ENCODE measurements at places on chromosomes 5 and 9.

- DNase-seq, result no peak
Observed at GRCh38 chr5:15789642-15790041, 289.7 kb downstream of the FBXL7 start.

- DNase-seq, result no peak
Observed at GRCh38 chr9:18601026-18601425, 127.1 kb downstream of the ADAMTSL1 start.

GRCh38 chr5:96776621-96777020, 31.1 kb downstream of the ERAP1 start:
- DNase-seq, result no peak

DNA sequence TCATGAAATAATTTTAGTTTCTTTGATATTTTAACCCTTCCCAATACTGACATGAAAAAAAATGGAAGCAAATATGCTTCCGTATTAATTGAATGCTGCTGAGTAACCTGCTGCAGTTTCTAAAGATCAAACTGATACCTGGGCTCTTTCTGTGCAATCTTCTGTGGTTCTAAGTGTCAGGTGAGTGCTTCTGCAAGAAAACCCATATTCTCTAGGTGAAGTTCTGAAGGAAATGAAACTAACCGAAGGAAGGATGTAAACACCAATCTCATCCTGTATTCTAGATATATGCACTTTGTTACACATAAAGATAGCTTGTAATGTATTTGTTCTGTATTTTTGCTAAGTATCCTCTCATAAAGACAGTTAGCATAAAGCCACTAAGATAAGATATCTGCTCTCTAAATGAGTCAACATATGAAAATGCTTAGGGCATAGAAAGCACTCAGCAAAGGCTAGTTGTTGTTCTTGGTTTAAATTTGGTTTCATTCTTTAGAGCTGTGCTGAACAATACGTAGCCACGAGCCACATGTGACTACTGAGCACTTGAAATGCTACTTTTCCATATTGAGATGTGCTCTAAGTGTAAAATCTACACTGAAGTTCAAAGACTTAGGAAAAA, 52.0 kb downstream of the ITGA2 start:
- DNase-seq, result no peak

DNA sequence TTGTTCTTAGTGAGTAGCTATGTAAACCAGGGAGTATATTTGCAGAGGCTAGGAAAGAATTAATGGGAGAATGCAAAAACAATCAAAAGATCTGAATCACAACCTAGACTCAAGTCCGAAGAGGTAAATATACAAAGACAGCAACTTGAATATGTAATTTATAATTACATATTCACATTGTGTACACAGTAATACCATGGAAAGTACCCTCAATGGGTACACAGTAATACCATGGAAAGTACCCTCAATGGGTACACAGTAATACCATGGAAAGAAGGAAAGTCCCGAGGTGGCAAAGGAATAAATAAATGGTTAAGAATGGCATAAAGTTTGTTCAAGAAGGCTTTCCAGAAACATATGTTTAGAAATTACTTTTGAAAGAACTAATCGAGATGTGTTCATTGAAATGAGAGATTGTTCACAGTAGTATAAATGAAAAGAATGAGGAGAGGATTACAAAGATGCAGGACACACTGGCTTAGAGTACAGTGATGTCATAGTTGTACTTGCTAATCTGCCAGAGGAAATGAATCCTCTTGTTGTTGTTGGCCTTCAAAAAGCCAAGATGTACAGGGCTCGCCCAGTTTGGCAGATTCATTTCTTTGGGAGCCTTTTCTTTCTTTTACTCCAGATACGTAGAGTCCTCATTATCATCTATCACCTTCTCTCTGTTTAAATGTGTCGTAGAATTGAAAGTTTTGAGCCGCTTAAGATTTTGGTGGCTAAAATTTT, 116.0 kb downstream of the UNC13B start:
- DNase-seq, result no peak

- no peak for DNase-seq
Observed at GRCh38 chr9:82680179-82680935, 382.6 kb downstream of the RASEF start.

- no peak for DNase-seq
Observed at GRCh38 chr5:56055859-56056258, 61.1 kb upstream of the IL6ST start.

- no peak for DNase-seq
Observed at GRCh38 chr5:72015103-72015548, 92.1 kb upstream of the MAP1B start.

- no peak for DNase-seq
Observed at GRCh38 chr5:39423331-39423751, 1.4 kb downstream of the DAB2 start.

- DNase-seq, result no peak
Observed at GRCh38 chr9:79166005-79166404, 405.8 kb upstream of the TLE4 start.

DNA sequence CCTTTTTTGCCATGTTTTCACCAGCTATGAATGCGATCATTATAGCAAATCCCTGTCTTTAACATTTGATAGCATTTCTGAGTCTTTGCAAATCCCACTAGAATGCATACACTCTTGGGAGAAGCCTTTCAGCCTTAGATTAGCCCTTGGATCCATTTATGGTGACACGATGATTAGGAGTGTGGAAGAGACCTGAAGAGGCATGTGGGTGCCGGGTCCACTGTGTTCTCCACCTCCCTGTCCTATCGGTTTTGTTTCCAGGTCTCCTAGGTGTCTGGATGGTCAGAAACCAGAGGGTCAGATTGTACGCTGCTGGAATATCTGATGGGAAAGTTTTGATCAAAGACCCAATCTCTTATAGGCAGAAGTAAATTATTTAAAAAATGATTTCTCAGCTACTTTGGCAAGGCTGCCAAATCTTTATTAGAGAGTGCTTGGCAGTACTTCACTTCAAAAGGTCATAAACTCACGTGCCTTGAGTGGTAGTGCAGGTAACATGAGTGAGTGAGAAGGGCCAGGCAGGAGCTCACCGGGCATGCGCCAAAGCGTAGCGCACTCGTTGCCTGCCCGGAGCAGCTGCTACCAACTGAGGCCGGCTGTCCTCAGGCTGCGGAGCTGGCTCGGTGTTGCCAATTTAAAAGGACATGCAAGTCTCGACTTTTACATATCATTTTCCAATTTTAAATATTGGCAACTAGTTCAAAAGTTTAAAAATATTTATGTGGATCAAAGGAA, 51.3 kb downstream of the PCSK5 start:
- DNase-seq, result no peak

GRCh38 chr5:5781335-5781734, 358.9 kb downstream of the ICE1 start:
- DNase-seq, result no peak

DNA sequence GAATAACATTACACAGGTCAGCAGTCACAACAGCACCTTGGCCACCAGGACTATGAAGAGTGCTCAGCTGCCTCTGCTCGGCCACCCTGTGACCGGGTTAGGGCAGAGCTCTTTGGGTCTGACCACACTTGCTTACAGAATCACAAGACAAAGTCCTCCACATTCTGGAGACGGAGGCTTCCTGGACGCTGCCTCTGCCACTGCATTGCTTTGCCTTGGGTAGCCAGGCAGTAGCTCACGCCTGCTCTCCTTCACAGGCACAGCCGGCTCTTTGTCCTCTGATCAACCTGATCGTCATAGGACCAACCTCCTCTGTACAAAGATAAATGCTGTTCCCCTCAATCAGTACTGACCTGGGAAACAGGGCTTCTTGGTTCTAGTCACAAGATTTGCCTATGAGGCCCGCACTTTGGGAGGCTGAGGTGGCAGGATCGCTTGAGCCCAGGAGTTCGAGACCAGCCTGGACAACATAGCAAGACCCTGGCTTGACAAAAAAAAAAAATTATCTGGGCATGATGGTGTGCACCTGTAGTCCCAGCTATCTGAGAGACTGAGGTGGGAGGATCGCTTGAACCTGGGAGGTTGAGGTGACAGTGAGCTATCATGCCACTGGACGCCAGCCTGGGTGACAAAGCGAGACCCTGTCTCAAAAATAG, 128.4 kb upstream of the IER5L start:
- peak; percentile 19 for DNase-seq

DNA sequence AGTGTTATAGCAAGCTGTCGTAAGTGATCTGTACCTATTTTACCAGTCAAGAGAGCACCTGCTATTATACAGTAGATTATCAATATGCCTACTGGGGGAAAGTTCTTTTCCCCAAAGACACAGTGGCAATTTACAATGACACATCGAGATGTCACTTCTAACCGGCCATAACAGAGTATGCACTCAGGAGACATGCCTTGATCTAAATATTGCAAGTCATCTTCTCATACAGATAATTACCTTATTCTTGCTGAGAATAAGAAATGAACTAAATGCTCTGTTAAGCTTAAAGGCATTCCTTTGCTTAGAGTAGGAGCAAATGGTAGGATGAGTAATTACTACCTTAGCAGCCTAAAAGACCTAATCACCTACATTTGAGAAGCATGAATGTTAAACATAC, 71.6 kb downstream of the PKD2L2 start:
- no peak for DNase-seq

- DNase-seq, result no peak
Observed at GRCh38 chr9:108722396-108722795, 133.4 kb downstream of the ACTL7B start.

GRCh38 chr9:33350310-33350709, 52.1 kb downstream of the AQP7 start:
- no peak for DNase-seq

DNA sequence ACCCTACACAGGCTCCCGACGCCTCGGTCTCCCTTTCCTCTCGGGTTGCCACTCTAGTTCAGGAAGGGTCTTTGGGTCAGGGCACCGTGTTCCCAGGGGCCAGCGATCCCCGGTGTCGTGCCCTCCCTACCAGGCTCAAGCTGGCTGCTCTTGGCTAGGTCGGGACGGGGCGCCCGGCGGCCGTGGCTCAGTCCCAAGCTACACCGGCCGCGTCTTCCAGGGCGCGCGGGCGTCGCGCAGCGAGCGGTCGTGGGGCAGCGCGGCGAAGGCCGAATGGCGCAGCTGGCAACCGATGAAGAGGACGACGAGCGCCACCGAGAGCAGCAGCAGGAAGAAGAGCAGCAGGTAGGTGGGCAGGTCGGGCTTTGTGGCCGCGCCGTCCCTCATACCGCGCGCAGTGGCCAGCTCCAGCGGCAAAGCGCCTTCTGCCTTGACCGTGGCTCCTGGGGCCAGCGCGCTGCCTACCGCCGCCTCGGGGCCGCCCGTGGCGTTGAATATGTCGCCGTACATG, 892 bp downstream of the SMIM32 start:
- DNase-seq, result no peak

GRCh38 chr5:71586941-71587765, at the start of gene MCCC2:
TSS of gene MCCC2 (plus strand) at chr5:71587340. CDS start at chr5:71587426, 86 bp downstream.
- peak; percentile 97 for DNase-seq

GRCh38 chr9:90340421-90340820, 302.2 kb downstream of the DIRAS2 start:
- no peak for DNase-seq

GRCh38 chr5:148428848-148429247, 45.1 kb downstream of the FBXO38 start:
- no peak for DNase-seq

DNA sequence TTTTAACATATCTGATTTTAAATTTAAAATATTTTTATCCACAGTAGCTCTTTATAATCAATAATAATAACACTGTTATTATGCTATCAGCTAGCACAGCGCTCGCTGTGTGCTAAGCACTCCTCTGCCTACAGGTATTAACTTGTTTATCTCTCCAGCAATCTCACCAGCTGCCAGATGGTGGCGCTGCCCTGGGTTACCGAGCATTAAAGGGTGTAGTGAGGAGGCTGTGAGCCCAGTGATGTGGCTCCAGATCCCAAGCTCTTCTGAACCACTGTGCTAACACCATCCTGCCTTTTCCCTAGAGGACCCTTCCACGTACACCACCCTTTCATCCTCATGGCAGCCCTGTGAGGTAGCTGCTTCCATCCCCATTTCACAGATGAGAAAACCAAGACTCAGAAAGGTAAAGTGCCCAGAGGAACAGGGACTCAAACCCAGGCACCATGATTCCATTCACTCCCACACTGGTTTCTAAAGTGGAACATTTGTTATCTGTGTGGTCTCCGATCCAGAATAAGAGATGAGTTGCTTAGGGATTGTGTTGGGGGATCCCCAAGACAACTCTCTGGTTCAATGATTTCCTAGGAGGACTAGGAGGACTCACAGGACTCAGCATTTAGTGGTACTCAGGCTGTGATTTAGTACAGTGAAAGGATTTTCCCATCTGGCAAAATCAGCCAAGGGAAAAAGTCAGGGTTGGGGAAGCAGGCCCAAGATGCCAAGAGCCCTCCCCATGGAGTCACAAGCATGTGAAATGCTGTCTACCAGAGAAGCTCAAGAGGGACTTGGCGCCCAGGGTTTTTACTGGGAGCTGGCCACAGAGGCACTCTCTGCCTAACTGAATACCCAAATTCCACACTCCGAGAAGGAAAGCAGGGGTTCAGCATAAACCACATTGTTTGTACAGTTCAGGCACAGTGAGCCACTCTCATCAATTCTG, 7.0 kb downstream of the IGFBPL1 start:
- peak; percentile 37 for DNase-seq

DNA sequence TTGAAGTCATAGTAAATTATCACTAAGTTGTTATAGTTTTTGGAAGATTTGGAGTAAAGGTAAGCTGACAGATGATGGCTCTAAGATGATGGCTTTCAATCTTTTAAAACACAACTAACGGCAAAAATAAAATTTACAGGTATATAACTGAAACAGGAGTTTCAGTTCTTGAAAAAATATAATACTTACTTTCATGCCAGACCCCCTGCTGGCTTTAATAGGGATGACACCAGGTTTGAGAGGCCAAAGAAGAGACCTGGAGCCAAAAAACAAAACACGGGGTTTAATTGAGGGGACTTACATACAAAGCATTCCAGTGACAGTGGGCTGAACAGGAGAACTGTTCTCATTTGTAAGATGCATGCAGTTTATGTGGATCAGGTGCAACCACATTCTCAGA, 301.7 kb upstream of the PCSK5 start:
- DNase-seq, result no peak

GRCh38 chr5:35908814-35909213, 29.6 kb downstream of the CAPSL start:
- DNase-seq, result no peak

DNA sequence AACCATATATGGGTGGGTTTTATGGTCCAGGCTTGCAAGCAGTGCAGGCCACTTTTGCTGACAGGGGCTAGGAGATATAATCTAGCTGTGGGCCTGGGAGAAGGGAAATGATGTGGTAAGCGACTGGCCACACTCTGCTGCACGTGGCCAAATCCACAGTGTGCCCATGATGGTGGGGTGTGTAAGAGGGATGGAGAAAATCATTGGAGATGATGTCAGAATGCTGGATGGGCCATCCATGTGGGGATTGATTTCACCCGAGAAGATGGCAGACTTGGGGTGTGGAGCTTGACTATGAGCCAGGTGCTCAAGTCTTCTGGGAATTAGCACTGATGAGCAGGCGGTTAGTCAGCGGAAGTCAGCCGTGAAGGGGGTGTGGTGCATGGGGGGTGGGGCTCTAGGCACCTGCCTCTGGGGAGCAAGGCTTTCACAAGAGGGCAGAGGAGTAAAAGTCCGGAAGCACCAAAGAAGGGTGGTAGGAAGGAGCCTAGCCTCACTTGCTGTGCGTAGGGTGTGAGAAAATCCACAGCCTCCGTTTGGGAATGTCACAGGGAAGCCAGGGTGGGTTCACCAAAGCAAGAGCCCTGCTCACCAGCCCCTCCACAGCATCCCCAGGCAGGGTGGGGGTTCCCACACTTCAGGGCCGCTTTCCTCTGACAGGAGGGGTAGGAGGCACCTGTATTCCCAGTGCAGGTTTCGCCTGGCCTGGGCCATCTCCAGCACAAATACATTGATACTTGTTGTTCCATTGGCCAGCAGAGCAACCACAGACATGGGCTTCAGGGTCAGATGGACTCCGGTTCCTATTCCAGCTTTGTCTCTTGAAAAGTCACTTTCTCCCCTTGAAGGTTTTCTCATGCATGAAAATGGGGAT, 44.5 kb upstream of the ANGPTL2 start:
- no peak for DNase-seq
